ENCODE measurements at places on chromosomes 5 and 9.

GRCh38 chr5:120298981-120299380 is 165.1 kb upstream of the PRR16 start:
- no peak for DNase-seq

DNA sequence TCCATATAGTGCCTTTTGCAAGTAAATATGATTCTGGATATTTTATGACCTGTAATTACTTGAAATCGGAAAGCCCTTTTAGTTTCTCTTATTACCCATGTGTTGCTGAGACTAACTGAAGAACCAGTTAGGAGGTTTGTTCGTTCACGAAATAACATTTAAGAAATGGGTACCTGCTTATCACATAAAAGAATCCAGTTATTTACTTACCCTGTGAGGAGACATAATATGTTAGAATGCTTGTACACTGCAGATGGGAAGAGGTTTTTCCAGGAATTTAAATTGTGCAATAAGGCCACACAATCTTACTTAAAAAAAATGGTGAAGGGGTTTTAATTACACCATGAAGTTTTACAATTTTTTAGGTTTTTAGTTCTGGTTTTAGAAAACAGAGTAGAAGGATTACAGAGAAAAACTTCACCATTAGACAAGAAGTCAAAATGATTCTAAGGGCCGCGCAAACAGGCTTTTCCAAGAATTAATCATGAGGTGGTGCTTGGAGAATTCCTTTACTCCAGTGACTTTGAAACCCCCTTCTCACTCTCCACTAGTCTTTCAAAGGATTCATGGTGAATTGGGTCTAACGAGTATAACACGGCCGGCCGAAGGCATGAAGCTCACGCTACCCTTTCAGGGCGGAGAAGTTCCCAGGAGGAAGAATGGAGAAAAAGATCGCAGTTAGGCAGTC is 1.1 kb upstream of the PTGER4 start:
- DNase-seq, result no peak

- DNase-seq, result no peak
Measured at GRCh38 chr5:18052569-18052968, 418.3 kb downstream of the TAF11L14 start.

DNA sequence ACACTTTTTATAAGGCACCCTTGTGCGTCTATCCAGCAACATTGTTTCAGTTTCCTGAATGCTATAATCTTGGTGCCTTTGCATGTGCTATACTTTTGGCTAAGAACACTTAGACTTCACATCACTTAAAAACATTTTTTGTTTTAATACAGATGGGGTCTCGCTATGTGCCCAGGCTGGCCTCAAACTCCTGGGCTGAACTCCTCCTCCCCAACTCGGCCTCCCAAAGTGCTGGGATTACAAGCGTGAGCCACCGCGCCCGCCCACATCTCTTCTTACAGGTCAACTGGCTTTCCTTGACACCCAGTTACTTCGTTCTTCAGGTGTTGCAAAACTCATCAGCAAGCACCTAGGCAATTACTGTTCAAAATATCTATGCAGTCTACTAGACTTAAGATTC is 943 bp upstream of the ZNF131 start:
- no peak for DNase-seq

DNA sequence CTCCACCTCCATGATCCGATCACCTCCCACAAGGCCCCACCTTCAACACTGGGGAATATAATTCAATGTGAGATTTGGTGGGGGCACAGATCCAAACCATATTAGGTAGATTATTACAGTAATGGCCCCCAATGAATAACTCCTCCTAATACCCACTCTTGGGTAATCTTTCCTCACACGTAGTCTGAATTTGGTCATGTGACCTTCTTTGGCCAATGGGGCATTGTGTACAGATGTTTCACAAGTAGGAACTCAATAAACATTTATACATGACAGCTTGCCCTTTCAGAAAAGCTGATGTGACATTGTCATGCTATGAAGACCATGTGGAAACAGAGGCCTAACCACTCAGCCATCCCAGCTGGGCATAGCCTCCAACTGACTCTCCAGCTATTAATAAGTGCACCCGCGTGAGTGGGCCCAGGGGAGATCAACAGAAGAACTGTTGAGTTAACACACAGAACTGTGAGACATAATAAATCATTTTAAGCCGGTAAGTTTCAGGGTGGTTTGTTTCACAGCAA is 10.6 kb downstream of the GPR150 start:
- DNase-seq, result no peak

DNA sequence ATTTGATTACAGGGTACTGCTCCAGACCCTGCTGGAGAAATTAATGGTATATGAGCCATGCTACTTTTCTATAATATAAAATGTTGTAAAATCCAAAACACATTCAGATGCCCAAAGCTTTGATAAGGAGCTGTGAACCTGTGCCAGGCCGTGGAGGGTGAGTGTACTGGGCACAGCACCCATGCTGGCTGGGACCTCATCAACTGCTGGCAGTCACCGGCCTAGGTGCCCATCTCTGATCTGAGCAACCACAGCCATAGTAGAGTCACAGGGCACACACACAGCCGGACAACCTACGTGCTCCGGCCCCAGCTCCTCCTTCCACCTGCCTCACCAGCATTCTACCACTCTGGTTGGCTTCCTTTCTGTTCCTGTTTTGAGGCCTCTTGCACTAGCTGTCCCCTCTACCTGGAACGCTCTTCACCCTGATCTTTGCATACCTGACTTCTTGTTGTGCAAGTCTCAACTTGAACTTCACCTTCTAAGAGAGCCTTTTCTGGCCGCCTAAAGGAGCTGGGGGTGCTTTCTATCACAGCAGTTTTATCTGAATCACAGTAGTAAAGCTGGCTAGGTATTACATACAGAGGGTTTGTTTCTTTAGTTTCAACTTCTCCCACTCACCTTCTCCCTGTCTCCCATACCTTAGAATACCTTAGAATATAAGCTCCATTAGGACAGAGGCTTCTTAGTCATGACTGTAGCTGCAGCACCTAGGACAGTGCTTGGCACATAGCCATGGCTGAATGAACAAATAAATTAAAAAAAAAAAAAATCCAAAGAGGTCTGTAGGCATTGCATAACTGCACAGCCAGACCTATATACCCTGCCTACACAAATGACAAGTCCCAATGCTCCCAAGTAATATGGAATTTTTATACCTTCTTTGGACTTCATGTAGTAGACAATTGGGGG is 51.7 kb downstream of the MED27 start:
- DNase-seq, result no peak

GRCh38 chr5:57325678-57326397 is 152.0 kb downstream of the GPBP1 start:
- DNase-seq, result no peak

GRCh38 chr5:134226441-134227192 is 744 bp upstream of the PPP2CA start:
- no peak for DNase-seq

DNA sequence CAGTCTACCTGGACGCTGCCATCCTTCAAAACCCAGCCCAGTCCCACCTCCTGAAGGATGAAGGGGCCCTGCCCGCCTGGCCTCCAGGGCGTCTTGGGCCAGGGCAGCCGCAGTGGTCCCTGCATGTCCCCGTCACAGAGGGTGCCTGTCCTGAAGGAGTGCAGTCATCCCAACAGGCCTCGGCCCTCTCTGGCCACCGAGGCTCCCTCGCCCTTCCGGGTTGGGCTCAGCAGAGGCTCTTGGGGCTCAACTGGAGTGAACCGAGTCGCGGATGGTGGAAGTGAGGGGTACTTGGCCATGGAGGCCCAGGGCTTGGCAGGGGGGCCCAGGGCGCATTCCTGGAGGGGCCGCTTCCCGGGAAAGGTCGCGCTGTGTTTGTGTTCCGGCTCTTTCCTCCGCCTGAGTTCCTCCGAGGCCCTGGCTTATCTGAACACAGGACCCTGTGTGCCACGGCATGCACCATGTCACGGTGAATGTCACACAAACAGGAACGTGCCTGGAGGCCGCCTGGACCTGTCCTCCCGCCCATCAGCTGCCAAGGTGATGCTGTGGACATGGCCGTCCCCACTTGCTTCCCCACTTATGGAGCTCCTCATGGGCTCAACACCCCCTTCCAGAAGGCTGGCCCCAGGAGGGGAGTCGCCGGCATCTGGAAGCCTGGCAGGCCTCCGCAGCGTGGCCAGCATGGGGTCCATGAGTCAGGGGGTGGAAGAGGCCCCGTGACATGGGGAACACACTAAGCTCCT is 25.7 kb upstream of the OBP2B start:
- DNase-seq, result no peak

GRCh38 chr9:34492051-34492450 is 30.7 kb downstream of the ENHO start:
- DNase-seq, result no peak

- DNase-seq, result no peak
Measured at GRCh38 chr5:150651382-150651781, 9.7 kb upstream of the MYOZ3 start.

DNA sequence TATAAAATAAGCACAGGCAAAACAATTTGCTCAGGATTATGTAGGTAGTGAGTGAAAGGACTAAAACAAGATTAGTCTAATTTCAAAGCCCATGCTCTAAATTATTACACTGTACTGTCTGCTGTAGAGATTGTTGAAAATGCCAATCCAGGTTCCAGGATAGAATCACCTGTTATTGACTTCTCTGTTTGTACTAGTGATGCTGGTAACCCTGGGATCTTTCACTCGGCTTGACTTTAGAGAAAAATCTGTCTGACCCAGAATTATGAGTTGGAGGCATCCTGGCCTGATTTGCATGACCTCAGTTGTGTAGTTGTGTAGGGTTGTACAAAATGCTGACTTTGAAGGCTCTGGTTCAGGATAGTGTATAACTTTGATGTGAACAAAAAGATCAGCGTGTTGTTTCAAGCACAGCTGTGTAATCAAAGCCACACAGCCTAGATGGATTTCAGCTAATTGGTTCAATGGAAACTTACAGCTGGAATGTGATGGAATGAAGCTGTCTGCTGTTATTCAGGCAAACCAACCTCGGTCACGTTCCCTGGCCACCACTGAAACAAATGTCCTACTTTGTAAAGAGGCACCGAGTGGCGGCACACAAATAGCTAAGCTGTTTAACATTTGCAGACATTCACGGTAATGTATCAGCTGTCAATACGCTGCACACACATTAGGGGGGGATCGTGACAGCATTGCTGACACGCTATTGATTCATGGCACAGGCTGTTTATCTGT is 340.3 kb downstream of the KCTD16 start:
- no peak for DNase-seq
